Activated CD4-positive, alpha-beta memory T cell treated with anti-CD3 and anti-CD28 coated beads, Interleukin-2, amount 10 ng/mL, durations not matched to agents 7 days and 5 days (primary cell): ENCODE measurements at places on chromosomes 4 and X. TPM values are rescaled to one million over a fixed set of nuclear protein-coding genes. Genes with fewer than 3 reads are reported as not detected.

DNA sequence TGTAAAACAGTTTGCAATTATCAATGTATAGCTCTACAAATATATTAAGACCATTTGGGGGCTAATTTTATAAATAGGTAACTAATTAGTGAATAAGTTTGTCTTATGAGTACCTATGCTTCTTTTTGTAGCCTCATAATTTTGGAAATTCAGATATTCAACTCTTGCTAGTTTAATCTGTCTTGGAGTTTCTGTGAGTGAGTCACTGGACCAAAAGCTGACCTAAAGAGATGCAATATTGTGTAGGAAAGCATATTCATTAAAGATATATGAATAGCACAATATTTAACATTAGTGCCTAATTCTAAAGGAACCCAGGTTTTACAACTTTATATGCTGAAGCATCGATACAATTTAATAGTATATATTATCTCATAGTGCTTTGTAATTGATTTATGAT, 161.3 kb upstream of the PCDH18 start:
- no peak overlapping the region for H3K27ac ChIP-seq
- H3K4me1 ChIP-seq = no peaks in the 10 kb centered on the region
- DNase-seq = no peak
- H3K36me3 ChIP-seq = no peaks in the 10 kb centered on the region
- no peak overlapping the region for H3K4me3 ChIP-seq
- no peaks in the 10 kb centered on the region for H3K27me3 ChIP-seq

- H3K4me3 ChIP-seq = no peak overlapping the region
- no peak overlapping the region for H3K27ac ChIP-seq
- H3K27me3 ChIP-seq = no peaks in the 10 kb centered on the region
- DNase-seq = no peak
- H3K4me1 ChIP-seq = peaks cover 29% of the 10 kb centered on the region
Observed at GRCh38 chr4:76208005-76208765, 5.4 kb downstream of the SCARB2 start.

- no peak overlapping the region for H3K27ac ChIP-seq
- DNase-seq = no peak
- no peaks in the 10 kb centered on the region for H3K4me1 ChIP-seq
- no peak overlapping the region for H3K4me3 ChIP-seq
- no peaks in the 10 kb centered on the region for H3K27me3 ChIP-seq
Observed at GRCh38 chr4:156230176-156230575, 276.5 kb upstream of the CTSO start.

GRCh38 chr4:182142176-182143085, 100.8 kb upstream of the TENM3 start:
- H3K4me3 ChIP-seq = peak overlapping the region; percentile 17
- H3K27me3 ChIP-seq = peaks cover 71% of the 10 kb centered on the region
- no peaks in the 10 kb centered on the region for H3K36me3 ChIP-seq

DNA sequence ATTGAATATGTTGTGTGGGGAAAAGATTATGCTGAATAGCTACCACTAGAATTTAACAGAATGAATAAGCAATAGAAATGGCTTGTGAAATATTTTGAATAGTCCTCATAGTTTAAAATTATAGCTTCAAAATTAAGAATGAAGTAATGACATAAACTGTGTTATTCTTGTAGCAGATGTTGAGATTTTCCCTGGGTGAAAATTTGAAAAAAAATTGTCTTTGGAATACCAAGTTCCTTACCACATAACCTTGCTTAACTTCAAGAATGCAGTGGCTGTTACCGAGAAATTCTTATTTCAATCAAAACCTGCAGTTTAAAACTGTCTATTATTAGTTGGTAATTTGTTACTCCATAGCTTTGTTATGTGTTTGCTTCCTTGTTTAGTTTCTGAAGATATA, 1268.6 kb downstream of the RAPGEF2 start:
- H3K27me3 ChIP-seq = no peaks in the 10 kb centered on the region
- H3K4me1 ChIP-seq = no peaks in the 10 kb centered on the region
- DNase-seq = no peak
- no peak overlapping the region for H3K4me3 ChIP-seq
- H3K36me3 ChIP-seq = no peaks in the 10 kb centered on the region

GRCh38 chr4:133146574-133147241, 2.4 kb upstream of the PCDH10 start:
- H3K4me3 ChIP-seq = no peak overlapping the region
- H3K27ac ChIP-seq = no peak overlapping the region
- peaks cover 57% of the 10 kb centered on the region for H3K27me3 ChIP-seq
- H3K4me1 ChIP-seq = peaks cover 17% of the 10 kb centered on the region

DNA sequence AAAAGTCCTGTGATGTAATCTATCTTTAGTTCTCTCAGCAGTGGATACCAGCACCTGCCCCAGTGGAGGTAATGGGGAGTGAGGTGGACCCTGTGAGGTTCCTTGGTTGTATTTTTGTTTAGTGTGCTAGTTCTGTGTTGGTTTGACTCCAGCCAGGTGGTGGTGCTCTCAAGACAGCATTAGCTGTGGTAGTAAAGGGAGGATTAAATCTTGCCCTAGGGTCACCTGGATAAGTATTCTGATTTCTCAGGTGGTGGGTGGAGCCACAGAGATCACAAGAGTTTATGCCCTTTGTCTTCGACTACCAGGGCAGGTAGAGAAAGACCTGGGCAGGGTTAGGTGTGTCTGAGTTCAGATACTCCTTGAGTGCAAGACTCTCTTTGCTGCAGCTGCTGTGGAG, 176.3 kb upstream of the EDA2R start:
- H3K27ac ChIP-seq = no peak overlapping the region
- no peaks in the 10 kb centered on the region for H3K27me3 ChIP-seq
- no peak for DNase-seq

Gene SULT1E1
- total RNA-seq = not detected

DNA sequence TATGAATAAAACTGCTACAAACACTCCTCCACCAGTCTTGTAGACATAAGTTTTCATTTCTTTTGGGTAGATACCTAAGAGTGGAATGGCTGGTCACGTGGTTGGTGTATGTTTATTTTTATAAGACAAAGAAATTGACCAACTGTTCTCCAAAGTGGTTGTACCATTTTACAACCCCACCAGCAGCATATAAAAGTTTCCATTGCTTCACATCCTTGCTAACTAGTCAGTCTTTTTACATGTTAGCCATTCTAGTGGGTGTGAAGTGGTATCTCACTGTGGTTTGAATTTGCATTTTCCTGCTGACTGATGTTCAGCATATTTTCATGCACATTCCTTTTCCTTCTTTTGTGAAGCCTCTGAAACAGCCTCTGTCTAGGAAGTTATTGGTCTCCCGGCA, 76.2 kb upstream of the ADGRG2 start:
- H3K27me3 ChIP-seq = peaks cover 2% of the 10 kb centered on the region
- H3K4me3 ChIP-seq = no peak overlapping the region
- no peaks in the 10 kb centered on the region for H3K36me3 ChIP-seq
- DNase-seq = no peak
- H3K27ac ChIP-seq = no peak overlapping the region
- peaks cover 20% of the 10 kb centered on the region for H3K4me1 ChIP-seq

Gene FAM53A
- 0.91 TPM for total RNA-seq

Gene SHISA3
- 0.60 TPM for total RNA-seq

GRCh38 chrX:29407357-29407756, 808.0 kb upstream of the MAGEB2 start:
- H3K27ac ChIP-seq = no peak overlapping the region
- H3K36me3 ChIP-seq = no peaks in the 10 kb centered on the region
- no peaks in the 10 kb centered on the region for H3K4me1 ChIP-seq
- no peaks in the 10 kb centered on the region for H3K27me3 ChIP-seq

Gene APLN
- 0.15 TPM for total RNA-seq
